ENCODE measurements at places on chromosomes 16 and 17. TPM values are rescaled to one million over a fixed set of nuclear protein-coding genes. Genes with fewer than 3 reads are reported as not detected.

Gene GSDMA
- total RNA-seq, result 0.40 TPM

Gene RTN4RL1
- 3.4 TPM for total RNA-seq

Gene CCL5
- total RNA-seq, result 1.6 TPM

Gene CCDC200
- total RNA-seq, result not detected

Gene WNT9B
- total RNA-seq, result 0.13 TPM

Measured in Right ventricle myocardium superior (tissue), 1 donor.